ENCODE measurements at places on chromosomes 3 and 15.
A peak's percentile ranks its signal among the peaks of the same experiment; 100 is the strongest.

DNA sequence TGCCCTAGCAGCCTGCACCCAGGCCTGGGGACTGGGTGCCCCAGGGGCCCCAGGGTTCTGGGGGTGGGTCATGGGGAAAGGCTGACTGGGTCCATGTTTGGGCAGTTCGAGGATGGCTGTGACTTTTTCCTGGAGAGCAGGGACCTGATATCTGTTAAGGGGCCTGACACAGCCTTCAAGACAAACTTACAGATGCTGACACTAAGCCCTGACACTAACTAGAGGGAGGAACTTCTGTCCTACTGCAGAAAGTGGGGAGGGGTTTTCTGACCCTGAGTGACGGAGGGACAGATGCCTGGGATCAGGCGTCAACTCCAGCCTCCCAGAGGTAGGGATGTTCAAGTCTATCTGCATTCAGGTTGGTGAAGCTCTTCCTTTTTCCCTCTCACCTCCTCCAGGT lies 45.0 kb upstream of the SLC6A11 start:
- no peak for DNase-seq

- no peak for DNase-seq
These were observed 131.4 kb upstream of the EIF1B start for GRCh38 chr3:40178012-40178594.

DNA sequence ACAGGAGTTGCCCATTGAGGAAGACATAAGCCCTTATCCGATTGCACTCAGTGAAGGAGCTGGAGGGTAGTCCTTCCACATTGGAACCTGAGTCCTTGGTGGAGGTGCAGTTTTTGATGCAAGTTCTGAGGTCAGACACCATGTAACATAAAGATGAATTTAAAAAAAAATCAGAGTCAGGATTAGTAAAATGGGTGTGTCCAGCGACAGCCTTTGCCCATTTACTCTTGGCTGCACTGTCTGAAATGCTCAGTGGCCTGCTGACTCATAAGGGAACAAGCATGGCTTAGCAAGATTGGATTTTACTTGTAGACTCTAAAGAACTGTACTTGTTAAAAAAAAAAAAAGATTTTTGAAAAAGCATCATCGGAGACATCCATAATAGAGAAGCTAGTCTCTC lies 241.1 kb upstream of the TOPAZ1 start:
- DNase-seq = no peak

GRCh38 chr3:52794612-52795099 lies at the start of gene ITIH3:
ITIH3 (plus strand) TSS chr3:52794796; CDS start chr3:52794804, 8 bp downstream.
- no peak for DNase-seq

DNA sequence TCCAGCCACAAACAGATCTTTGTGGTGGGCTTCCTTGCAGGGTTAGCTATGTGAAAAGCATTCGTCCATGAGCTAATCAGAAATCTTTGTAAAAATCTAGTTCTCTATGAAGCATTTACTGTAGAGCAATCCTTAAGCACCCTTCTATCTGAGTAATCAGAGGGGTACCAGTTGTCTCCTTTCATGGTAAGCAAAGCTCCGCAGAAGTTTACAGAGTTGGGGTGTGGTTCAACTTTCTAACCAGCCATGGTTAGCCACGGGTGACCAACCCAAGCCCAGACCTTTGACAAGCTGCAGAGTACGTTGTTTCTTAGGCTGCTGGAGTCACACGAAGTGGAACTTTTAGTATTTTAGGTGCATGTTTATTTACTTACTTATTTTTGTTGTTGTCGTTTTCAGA lies 77.4 kb downstream of the FLNB start:
- no peak for DNase-seq

GRCh38 chr3:177824190-177824786 lies 627.0 kb upstream of the TBL1XR1 start:
- DNase-seq = no peak

DNA sequence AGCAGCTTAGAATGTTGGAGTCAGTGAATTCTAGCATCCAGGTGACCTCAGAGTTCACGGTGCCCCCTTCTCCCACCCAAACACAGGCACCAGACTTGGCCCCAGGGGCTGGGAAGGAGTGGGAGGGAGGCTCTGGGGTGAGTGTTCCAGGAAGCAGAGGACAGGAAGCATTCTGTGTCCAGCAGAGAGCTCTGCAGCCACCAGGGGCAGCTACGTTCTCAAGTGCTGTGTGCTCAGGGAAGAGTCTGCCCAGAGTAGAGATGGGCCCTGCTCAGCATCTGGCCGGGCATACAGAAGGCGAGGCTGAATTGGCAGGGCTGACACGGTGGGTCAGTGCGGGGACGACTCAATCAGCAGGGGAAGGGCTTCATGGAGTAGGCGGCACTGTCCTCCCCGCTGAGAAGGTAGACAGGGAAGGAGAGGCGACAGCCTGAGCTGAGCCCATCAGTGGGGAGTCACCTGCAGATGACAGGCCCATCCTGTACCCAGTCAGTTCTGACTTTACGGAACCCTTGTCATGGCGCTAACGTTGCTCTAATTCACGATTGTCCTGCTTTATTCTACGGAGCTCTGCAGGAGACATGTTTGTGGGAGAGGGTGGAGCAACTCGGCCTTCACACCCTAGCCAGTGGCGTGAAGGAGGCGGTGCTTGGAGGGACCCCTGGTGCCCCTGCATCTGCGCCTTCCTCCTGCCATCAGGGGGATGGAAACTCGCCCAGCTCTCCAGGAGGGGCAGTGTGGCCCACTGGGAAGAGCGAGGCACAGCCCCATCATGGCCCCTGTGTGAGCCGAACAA lies 82.2 kb downstream of the C3orf70 start:
- DNase-seq = no peak

DNA sequence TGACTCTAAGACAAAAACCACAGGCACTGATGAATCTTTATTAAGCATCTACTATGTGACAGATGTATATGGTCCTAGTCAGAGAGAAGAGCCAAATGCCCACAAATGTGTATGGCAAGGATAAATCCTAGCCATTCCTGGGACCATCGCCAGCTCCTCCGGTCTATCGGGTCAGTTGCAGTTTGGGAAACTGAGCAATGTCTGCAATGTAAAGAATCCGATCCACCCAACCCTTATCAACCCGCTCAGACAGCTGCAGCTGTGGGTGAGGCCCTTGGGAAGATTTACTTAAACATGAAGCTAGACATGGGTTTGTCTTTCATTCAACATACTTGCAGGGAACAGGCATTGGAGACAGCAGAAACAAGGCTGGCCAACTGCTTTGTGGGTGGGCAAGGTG lies 40.5 kb upstream of the CDV3 start:
- DNase-seq = no peak

- no peak for DNase-seq
These were observed 6.3 kb upstream of the SCN5A start for GRCh38 chr3:38655708-38656300.

- DNase-seq = peak; percentile 43
These were observed at the start of gene CALML4 for GRCh38 chr15:68204776-68205557. CALML4 (minus strand) TSS chr15:68205332; CDS start chr15:68205247, 85 bp downstream.

DNA sequence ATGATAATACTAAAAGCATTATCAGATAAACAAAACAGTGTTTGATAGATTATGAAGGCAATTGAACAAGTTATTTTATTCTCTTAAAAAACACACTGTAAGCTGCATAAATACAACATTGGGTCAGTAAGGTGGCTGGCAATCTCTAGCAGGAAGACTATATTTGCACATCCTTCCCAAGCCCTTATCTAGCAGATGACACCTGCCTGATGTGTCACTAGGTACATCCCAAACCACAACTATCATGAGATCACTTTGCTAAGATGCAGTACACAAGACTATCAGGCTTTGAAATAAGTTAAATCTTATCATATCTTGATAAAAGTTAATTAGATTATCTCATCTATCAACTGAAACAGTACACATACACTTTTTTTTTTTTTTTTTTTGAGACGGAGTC lies 417.4 kb downstream of the MECOM start:
- no peak for DNase-seq

DNA sequence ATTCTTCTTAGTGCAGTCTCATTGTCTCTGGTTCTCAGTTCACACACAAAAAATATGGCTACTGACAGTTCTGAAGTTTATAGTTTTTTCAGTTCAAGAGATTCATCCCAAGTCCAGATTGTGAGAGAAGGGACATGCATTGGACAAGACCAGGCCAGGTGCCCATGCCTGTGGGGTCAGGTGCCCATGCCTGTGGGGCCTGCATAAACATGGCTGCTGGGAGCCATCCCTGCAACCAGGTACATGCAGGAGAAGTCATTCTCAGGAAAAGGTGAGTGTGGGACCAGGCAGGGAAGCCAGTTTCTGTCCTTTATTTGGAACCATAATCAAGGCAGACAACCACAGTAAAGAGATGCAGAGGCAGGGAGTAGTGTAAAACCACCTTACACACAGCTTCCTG lies 6.3 kb upstream of the TM4SF1 start:
- DNase-seq = no peak

DNA sequence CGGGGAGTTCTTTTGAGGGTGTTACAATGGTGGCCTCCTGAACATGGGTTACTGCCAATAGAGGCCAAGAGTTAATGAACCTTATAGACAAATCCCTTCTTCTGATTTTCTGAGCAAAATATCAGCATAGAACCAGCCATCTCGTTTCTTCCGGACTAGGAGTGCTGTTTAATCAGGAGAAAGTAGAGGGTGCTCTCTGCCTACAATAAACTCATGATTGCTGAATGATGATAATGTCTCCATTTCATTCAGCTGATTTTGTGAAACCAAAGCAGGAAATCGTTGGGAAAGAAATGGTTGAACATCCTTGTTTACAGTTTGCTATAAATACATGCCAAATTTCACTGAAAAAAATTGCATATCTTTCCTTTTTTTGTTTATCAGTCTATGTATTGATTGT lies 142.8 kb upstream of the PLSCR5 start:
- no peak for DNase-seq

- DNase-seq = no peak
These were observed 122.5 kb downstream of the TJP1 start for GRCh38 chr15:29699791-29700190.

- no peak for DNase-seq
These were observed 262.8 kb downstream of the SLCO3A1 start for GRCh38 chr15:92116330-92116729.

GRCh38 chr3:113663761-113664160 lies 32.7 kb downstream of the USF3 start:
- no peak for DNase-seq

- no peak for DNase-seq
These were observed 35.0 kb upstream of the VPS8 start for GRCh38 chr3:184776916-184777315.

DNA sequence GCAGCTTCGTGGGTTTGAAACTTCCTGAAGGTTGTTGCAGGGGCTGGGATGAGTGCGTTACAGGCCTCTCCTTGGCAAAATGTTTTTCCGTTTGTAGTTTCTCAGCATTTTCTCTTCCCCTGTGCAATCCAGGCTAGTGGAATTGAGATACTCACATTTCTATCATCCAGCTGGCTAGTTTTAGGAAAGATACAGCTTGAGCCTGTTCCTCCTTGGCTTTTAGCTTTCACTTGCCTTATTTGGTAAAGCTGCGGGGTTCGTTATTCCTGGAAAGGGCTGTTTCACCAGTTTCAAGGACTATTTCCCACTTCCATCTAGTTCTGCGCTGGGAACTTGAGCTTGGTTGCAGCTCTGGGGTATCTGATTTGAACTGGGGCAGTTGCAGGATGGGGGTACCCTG lies 90.3 kb downstream of the ITPR1 start:
- no peak for DNase-seq

GRCh38 chr15:78314181-78314581 lies 14.8 kb upstream of the SKIC8 start:
- no peak for DNase-seq

GRCh38 chr15:56165234-56165633 lies 78.4 kb downstream of the RFX7 start:
- no peak for DNase-seq

DNA sequence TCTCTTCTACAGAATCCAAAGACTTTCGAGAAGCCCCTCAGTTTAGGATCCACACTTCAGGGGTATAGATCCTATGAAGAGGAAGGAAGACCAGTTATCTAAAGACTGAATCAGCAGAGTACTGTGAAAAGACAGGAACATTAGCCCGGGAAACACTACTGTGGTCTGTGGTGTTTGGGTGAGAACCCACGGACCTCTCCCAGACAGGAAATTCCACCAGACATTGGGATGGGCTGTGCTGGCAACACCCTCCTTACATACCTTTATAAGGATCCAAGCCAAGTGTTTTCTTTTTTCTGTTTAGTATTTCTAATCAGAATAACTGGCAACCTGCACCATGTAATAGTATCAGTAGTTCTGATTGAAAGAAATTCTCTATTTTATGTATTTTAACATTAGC lies 14.1 kb downstream of the TMEM207 start:
- DNase-seq = no peak

DNA sequence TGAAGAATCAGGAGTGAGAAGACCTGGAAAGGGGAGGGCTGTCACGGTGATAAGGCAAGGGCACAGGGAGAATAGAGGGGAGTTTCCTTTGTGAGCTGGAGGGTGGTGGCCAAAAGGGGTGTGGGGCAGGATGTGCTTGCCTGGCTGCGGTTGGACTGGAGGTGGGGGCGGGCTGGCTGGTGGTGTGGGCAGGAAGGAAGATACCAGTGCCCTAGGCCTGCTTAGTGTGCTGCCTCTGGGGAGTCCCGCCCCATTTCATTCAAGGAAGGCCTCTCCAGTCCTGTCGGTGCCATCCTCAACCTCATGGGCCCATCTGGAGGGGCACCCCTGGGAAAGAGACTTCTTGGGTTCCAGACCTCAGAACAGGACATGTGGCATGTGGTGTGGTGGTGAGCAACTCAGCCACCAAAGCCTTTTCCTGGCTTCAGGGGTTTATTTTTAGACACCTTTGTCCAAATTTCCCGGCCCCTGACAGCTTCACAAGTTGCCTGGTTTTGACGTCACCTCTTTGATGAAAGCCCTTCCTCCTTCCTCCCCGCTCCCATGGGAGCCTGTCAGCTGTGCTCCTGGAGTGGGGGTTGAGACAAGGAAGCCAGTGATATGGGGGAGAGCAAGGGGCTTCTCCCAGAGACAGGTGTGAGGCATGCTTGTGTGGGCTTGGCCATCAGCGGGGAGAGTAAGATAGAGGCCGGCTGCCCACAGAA lies 15.6 kb downstream of the TEX264 start:
- peak; percentile 11 for DNase-seq

DNA sequence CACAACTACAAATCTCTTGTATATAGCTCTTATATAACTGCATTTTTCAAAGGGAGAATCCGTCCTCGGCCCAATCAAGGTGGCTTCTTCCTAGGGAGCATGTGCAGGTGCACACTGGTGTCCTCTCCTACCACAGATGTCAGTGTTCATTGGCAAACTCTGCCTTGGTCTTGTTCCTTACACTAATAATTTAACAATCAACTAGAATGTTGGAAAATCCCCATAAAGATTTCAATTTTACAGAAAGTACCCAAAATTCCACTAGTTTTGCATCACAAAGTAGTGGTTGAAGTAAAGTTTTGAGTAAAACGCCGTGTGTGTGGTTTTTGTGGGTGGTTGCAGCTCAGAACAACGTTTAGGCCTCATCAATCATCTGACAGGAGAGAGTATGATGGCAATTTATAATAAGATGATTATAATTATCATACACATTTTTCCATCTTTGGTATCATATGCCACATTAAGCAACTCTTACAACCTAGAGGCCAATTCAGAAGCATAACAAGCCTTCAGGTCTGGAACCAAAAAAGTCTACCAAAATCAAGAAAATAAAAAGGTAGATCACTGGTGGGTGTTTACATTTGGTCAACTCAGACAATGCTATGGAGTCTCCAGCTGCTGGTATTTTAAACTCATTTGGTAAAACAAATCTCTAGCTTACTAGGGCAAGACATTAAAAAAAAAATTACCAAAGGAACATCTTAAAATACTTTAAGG lies 128.9 kb upstream of the BHLHE40 start:
- no peak for DNase-seq

- DNase-seq = peak; percentile 36
These were observed 163.4 kb downstream of the KLF13 start for GRCh38 chr15:31489801-31490646.
